ENCODE measurements at places on chromosomes 6 and 20.

- DNase-seq, result no peak
Measured at GRCh38 chr6:2225422-2226392, 19.7 kb downstream of the GMDS start.

- no peak for DNase-seq
Measured at GRCh38 chr20:63239431-63239830, 3.7 kb downstream of the BIRC7 start.

GRCh38 chr6:99560668-99561067, 7.8 kb downstream of the CCNC start:
- no peak for DNase-seq

GRCh38 chr6:36029464-36029863, 1.9 kb downstream of the MAPK14 start:
- no peak for DNase-seq

GRCh38 chr20:22232473-22232872, 351.9 kb downstream of the FOXA2 start:
- DNase-seq, result no peak

DNA sequence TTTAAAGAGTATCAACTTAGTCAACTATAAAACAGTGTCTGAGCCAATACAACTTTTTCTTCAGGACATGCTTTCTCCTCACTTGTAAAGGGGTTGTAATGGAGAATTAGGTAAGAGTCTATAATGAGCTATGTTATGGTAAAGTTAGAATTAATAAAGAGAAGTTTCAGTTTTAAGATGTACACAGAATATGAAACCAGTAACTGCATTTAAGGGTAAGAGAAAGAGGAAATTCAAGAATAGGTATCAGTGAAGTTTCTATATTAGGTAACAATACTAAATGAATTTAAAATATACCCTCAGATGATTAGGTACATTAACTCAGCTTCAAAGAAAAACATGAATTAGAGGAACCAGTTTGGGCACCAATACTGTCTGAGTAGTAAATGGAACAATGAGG, 1444.3 kb upstream of the ADGRB3 start:
- no peak for DNase-seq

DNA sequence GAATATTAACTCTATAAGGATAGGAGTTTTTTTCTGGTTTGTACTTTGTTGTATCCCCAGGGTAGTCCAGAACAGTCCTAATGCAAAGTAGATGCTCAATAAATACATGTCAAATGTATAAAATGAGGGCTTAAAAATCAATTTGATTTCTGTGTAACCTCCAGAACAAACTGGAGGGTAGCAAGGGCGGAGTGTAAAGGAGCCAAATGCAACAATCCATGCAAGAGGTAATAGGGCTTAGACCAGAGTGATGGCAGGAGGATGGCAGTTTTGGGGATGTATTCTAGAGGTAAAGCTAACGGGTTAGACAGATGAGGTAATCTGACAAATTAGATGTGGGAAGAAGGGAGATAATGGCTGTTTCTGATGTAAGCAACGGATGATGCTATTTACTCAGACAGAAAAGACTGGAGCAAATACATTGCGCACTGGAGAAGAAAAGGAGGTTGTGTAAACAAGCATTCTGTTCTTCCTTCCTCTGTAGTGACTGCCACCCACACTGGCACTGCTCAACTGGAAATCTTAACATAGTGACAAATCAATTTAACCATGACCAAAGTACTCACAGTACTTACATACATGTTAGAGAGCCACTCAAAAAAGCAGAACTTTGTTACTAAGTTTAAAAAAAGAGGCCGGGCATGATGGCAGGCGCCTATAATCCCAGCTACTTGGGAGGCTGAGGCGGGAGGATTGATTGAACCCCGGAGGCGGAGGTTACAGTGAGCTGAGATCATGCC, 2.0 kb downstream of the ZNF318 start:
- DNase-seq, result no peak

GRCh38 chr6:129233458-129234134, 350.7 kb downstream of the LAMA2 start:
- no peak for DNase-seq

DNA sequence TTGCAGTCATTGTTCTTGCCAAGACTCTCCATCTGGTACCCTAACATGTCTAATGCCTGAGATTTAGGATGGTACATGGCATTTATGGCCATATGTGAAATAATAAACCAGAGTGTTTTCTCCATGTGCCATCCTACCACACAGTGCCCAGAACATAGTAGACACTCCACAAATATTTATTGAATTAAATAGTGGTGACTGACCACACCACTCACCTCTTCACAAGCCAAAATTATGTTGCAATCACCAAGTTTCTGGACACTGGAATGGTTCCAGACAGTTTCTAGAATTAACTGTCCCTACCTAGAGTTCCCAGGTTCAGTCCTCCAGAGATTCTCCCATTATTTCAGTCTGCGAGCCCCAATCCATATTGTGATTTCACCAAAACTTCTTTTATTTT, 427.3 kb downstream of the KIF16B start:
- no peak for DNase-seq

GRCh38 chr6:41036186-41036585, 2.8 kb downstream of the UNC5CL start:
- no peak for DNase-seq

DNA sequence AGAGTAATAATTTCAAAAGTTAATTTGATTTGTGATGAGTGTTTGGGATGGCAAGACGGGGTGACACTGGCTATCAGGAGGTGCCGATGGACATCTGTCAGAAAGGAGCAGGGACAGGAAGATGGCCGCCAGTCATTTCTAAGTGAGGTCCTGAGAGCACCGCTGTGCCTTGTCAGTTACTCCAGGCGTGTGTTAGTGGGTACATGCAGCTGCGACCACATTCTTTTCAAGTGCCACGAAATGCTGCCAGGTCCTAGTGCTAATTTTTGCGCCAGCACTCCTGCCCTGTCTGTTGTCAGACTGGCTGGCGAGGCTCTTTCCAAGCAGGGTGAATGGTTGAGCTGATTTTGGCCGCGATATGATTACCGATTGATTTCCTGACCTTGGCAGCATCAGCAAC, 64.6 kb upstream of the INSM1 start:
- no peak for DNase-seq

DNA sequence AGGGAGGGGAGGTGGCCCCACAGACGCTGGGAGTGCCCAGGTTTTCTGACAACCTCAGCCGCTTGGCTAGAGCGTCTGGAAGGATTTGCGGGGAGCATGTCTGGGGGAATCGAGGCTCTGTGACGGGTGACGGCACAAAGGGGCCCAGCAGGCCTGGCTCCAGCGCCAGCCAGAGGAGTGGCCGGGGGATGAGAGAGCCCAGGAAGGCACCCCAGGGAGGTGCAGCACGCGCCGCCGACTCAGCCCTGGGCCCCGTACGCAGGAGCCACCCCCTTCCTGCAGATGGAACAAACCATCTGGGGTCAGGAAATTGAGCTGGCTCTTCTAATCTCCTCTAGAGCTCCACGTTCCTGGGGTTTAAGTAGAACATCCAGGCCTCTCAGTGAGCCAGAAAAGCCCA, 5.9 kb upstream of the SLCO4A1 start:
- DNase-seq, result no peak

- no peak for DNase-seq
Measured at GRCh38 chr6:100230953-100231316, 233.8 kb downstream of the SIM1 start.

GRCh38 chr20:32767418-32768198, 5.4 kb downstream of the DNMT3B start:
- DNase-seq, result no peak

- DNase-seq, result no peak
Measured at GRCh38 chr6:130593200-130593599, 227.4 kb downstream of the TMEM200A start.

- no peak for DNase-seq
Measured at GRCh38 chr6:33426590-33427511, 7.0 kb downstream of the SYNGAP1 start.

GRCh38 chr6:127301199-127301700, 34.6 kb downstream of the RNF146 start:
- no peak for DNase-seq

- DNase-seq, result no peak
Measured at GRCh38 chr6:52497652-52498408, 77.7 kb downstream of the EFHC1 start.

GRCh38 chr20:58697201-58697866, 4.7 kb downstream of the NPEPL1 start:
- no peak for DNase-seq

DNA sequence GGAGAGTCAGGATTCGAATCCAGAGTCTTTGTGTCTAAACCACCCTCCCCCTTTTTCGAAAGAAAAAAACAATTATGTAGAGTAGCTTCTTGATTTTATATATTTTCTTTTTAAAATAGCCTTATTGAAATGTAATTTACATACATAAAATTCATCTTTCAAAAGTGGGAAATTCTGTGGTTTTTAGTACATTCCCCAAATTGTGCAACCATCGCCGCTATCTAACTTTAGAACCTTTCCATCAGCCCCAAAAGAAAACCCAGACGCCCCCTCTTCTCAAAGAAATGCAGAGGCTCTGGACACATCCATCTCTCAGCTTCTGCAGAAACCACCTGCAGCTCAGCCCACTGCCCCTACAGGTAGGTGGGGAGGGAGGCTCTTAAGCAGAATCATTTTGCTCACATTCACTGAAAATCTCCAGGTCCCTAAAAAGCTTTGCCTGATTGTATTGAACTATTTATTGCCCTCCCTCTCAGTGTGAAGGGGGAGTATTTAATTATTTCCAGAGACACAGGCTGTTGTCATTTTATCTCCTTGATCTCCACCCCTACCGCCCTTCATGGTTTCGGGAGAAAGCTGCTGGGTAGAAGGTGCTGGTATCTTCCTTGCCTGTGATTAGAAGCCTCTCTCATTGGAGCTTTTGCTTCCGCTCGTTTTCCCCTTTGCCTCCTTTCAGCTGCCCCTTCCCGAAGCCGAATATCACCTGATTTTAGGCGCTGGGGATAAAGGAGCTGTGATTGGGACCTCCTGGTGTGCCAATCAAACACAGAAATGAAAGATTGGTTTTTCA, 68.7 kb upstream of the KCNG1 start:
- DNase-seq, result no peak

DNA sequence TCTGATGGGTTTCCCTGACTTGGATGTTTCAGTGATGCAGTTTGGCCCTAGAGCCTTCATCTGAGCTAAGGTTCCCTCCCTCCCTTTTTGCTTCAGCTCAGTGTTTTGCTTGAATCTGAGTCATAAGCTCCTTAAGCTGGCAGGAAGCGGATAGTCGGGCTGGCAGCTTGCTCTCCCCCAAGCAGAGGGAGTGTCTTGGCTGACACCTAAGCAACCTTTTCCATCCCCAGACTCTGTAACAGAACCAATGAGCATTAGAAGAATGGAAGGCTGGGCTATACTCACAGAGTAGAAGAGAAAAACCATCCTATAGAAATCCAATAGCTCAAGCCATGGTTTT, 98.3 kb downstream of the HAO1 start:
- no peak for DNase-seq

- no peak for DNase-seq
Measured at GRCh38 chr6:64988148-64988547, 718.9 kb downstream of the EYS start.

GRCh38 chr6:89670935-89671565, 32.5 kb upstream of the LYRM2 start:
- DNase-seq, result no peak

- DNase-seq, result no peak
Measured at GRCh38 chr20:54320148-54320607, 112.3 kb downstream of the PFDN4 start.

- DNase-seq, result no peak
Measured at GRCh38 chr6:125312478-125312877, 10.7 kb upstream of the HDDC2 start.

DNA sequence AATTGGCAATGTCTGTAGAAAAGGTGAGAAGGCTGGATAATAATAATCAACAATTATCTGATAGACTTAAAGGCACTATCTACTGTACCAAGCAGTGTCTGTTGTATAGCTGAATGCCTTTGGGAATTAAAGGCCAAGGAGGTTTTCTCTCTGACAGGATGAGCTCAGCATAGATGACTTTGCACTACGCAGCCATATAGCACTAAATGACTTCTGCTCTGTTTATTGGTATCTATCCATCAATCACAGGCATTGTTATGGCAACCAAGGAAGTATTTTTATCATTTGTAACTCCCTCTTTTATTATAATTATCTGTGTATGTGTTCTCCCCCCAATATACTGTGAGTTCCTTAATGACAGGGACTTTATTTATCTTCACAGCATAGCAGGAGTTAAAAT, 654.3 kb downstream of the PHF3 start:
- DNase-seq, result no peak

DNA sequence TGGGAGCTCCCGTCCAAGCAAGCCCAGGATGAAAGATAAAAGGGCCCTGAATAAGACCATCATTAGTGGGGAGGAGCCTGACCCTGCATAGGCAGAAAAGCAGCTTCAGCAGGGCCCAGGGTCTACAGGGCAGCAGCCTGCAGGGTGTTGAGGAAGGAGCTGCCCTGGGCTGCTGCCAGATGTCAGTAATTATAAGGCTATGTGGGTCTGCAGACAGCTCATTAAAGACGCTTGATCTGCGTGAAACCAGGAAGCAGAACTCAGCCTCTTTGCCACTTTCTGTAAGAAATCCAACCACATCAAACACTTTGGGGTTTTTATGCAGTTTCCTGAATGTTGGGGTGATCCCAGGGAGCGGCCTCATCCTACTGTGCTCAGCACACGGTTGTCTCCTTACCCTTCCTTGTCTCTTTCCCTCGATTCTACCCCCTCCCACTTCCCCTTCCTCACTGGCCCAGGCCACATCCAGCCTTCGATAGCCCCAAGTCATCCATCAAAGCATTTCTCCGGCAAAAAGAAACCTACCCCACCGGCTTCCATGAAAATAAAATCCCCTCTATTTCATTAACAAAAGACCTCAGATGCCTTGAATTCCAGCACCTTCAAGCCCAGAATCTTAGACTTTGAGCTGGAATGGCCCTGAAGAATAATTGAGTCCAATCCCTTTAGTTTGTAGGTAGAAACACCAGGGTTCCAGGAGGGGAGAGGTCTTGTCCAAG, 1.0 kb upstream of the TGM6 start:
- DNase-seq, result no peak

- no peak for DNase-seq
Measured at GRCh38 chr20:11296221-11296620, 621.5 kb upstream of the BTBD3 start.

DNA sequence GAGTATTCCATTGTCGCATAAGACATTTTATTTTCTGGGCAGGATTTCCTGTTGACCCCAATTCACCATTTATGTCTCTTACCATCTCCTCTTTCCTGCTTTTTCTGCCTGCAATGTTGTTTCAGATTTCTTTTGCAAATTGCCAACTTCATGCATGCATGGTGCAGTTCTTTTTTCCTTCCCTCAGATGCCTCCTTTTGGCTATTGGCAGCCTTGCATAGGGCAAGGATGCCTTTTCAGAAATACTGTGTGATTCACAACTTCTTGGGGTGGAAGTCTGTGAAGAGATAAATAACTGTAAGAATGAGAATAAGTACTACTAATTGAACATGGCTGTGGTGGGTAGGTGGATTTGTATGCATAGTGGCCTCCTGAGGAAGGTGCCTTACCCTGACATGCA, 116.7 kb downstream of the SOX4 start:
- DNase-seq, result no peak

All from activated T-helper 9 cell treated with anti-CD3 and anti-CD28 coated beads, Interleukin-2, amount 50 U/mL, for 16 hours (primary cell).